AG09319 (cell line): ENCODE measurements at places on chromosomes 13 and 19.

DNA sequence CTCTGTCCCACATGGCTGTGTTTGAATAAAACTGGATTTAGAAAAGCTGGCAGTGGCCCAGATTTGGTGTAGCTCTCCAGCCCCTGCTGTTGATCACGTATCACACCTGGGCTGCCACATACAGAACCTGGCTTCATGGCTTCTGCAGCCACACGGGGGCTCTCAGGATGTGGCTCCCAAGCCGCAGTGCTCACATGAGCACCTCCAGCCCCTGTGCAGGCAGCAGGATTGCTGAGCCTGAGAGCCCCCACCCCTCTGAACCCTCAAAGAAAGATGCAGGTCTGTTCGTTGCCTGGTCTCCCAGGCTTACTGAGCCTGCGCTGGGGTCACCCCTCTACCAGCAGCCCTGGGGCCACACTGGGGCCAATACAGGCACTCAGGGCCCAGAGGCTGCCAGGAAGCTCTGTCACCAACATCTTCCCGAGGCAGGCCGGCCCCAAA lies 2.7 kb downstream of the PLEKHF1 start:
- no peak for DNase-seq

- DNase-seq = no peak
Measured at GRCh38 chr13:30845297-30846214, 60.5 kb upstream of the MEDAG start.

- no peak for DNase-seq
Measured at GRCh38 chr13:28744091-28744536, 25.3 kb upstream of the SLC46A3 start.

DNA sequence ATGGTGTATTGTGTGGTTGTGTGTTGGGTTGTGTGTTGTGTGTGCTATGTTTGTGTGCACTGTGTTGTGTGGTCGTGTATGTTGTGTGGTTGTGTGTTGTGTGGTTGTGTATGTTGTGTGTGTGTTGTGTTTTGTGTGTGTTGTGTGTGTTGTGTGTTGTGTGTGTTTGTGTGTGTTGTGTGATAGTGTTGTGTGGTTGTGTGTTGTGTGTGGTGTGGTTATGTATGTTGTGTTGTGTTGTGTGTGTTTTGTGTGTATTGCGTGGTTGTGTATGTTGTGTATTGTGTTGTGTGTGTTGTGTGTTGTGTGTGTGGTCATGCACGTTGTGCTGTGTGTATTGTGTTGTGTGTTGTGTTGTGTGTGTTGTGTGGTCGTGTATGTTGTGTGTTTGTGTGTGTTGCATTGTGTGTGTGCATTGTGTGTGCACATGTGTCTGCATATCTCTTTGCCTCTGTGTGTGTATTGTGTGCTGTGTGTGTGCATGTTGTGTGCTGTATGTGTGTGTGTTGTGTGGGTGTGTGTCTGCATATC lies 2.9 kb downstream of the C3 start:
- no peak for DNase-seq

- no peak for DNase-seq
Measured at GRCh38 chr19:46303691-46304397, 7.0 kb downstream of the HIF3A start.

DNA sequence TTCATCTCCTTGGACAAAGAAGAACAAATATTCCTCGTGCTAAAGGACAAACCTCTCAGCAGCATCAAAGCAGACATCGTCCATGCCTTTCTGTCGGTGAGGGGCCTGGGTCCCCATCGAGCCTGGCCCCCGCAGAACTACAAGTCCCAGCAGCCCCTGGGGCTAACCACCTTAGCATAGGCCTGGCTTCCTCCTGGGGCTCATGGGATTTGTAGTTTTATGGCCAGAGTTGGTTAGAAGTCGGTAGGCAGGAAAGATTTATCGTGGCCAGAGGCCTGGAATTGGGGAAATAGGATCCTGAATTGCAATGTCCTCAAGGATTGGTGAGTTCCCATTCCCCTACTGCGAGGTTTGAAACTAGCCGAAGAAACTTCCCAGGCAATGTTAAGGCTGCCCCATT lies 19.6 kb downstream of the TMEM150B start:
- DNase-seq = no peak

DNA sequence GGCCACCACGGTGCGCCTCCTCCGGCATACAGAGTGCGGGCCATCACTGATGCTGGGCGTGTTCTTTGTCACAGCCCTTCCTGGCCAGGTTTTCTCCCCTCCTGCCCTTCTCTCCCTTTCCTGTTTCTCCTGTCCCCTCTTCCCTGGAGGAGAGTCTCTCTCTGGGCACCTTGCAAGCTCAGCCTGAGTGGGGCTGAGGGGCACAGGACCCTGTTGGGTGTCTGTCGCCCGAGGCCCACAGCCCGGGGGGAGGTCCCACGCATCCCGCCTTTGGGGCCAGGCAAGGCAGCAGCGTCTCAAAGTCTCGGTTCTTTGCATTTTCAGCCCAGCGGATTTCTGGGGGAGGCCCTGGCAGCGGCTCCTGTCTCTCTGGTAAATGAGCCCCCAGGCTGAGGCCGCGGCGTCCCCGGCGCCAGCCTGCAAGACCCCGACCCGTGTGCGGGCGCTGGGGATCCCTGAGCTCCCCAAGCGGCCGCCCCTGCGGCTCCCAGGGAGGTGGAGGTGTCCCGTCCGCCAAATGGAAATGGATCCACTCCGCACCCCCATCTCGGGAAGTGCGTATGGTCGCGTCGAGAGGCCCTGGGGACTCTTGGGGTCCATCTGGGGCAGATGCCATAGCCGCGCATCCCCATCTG lies 47.2 kb downstream of the COMP start:
- no peak for DNase-seq

GRCh38 chr19:58562122-58563033 lies 4.0 kb upstream of the UBE2M start:
- DNase-seq = no peak

- DNase-seq = no peak
Measured at GRCh38 chr13:77353995-77354394, 27.1 kb upstream of the MYCBP2 start.

GRCh38 chr19:19742773-19743172 lies 9.9 kb upstream of the ZNF14 start:
- DNase-seq = no peak

DNA sequence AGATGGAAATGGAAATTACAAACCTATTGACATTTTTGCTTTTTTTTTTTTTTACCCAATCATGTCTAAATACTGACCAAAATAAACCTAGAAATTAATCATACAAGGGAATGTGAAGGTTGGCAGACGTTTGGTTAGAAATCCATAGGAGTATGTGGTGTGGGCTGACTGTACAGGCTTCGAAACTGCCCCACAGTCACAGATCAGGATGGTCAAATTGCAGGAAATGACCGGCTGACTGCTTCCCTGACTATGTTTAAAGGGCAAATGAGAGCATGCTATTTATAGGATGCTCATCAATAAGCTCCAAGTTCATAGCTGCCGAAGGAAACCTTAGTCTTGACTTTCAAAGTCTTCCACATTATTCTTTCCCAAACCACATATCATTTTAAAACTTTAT lies 118.4 kb downstream of the COG6 start:
- no peak for DNase-seq

GRCh38 chr13:66446413-66446812 lies 783.7 kb downstream of the PCDH9 start:
- DNase-seq = no peak

GRCh38 chr13:51097353-51098043 lies 13.6 kb downstream of the C13orf42 start:
- DNase-seq = no peak

- no peak for DNase-seq
Measured at GRCh38 chr13:110215606-110216005, 91.4 kb downstream of the COL4A1 start.

DNA sequence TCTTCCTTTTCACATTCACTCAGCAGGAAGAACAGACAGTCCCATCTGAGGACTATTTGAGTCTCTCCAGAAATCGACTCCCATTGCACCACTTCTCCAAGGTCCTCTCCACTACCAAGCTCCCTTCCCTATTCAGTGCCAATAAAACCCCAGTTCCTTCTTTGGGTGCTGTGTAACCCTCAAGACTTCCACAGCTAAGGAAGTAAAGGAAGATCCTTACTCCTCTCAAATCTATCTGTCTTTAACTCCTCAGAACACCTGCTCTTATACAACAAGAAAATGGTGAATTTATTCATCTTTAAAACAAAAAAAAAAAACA lies 29.2 kb upstream of the TM9SF2 start:
- DNase-seq = no peak
